ENCODE measurements at places on chromosomes 2 and 18.

DNA sequence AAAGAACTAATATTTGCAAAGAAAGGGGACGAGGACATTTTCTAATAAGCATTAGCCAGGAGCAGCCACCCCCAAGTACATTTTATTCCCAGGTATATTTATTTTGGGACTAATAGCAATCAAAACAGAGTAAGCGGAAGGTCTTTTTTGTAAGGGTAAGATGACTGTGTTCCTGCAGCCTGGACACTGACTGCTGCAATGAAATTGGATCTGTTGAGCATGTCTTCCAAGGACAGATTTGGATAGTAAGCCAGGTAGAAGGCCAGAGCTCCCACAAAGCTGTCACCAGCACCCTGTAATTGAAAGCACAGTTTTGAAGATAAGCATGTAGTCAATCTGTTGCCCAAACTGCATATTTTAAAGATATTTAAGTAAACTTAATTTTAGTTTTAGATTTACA, 10.0 kb downstream of the MRPL33 start:
- no peak for DNase-seq

GRCh38 chr2:149806651-149807050, 219.1 kb upstream of the MMADHC start:
- no peak for DNase-seq

GRCh38 chr2:199940373-199940772, 14.9 kb downstream of the TYW5 start:
- no peak for DNase-seq

GRCh38 chr2:61658841-61659780, 121.0 kb upstream of the XPO1 start:
- DNase-seq, result no peak

- no peak for DNase-seq
Observed at GRCh38 chr2:205561441-205561840, 120.9 kb upstream of the NRP2 start.
